ENCODE measurements at places on chromosomes 7 and 10.
A peak's percentile ranks its signal among the peaks of the same experiment; 100 is the strongest.

DNA sequence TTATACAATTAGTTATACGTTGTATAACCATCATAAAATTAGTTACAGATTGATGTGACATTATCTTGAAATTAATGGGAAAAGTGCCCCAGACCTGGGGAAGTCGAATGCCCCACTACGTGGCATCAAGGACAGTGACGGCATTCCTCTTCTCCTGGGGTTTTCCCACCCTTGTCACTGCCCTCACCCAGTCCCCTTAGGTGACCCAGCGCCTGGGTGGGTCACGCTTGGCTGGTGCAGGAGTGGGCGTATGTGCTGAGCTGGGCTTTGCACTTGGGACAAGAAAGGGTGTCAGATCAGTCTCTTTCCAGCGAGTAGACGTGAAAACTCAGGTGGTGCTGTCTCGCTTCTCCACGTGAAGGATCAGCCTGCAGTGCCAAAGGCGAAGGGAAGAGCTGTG is 7.6 kb downstream of the FOXK1 start:
- DNase-seq, result no peak

- DNase-seq, result no peak
Measured at GRCh38 chr10:121102706-121103105, 251.5 kb downstream of the WDR11 start.

- no peak for DNase-seq
Measured at GRCh38 chr7:34107276-34107675, 201.9 kb downstream of the BMPER start.

- DNase-seq, result no peak
Measured at GRCh38 chr10:12995425-12995861, 6.1 kb downstream of the CCDC3 start.

DNA sequence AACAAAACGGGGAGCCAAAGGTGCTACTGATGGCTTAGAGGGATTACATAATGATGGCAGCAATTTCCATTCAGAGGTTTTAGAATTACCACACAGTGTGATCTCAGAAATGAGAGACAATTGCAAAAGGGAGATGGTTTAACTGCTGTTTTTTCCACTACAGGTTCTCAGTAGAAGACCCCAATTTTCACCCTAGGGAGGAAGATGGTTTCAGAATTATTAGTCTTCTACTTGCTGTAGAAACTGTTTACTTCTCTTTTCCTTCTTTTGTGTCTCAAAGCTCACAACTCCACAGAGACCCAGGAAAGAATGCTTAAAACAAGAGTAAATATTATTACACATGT is 226.5 kb downstream of the INHBA start:
- no peak for DNase-seq

- no peak for DNase-seq
Measured at GRCh38 chr7:42445691-42446090, 208.7 kb upstream of the GLI3 start.

DNA sequence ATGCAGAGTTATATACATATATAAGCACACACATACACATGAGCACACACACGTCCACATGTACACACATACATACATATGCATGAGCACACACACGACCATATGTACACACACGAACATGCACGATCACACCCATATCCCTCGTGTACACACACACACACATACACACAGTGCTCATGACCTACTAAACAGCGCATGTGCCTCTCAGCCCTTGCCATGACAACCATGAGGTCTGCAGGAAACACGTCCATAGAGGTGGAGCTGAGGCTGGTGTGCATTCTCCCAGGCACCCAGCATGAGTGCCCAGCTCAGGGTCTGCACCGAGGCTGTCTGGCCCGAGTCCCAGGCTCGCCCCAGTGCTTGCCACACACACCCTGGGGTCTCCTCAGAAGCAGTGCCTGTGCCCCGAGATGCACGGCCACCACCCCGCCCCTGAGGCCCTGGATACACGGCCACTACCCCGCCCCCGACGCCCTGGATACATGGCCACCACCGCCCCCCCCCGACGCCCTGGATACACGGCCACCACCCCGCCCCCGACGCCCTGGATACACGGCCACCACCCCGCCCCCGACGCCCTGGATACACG is 529.6 kb downstream of the DNAJB6 start:
- DNase-seq, result no peak

- DNase-seq, result no peak
Measured at GRCh38 chr7:88310956-88311674, 4.4 kb upstream of the STEAP4 start.

GRCh38 chr10:104340111-104340526 is 1.9 kb upstream of the ITPRIP start:
- DNase-seq, result no peak

- DNase-seq, result no peak
Measured at GRCh38 chr10:127873901-127874470, 18.8 kb downstream of the CLRN3 start.

DNA sequence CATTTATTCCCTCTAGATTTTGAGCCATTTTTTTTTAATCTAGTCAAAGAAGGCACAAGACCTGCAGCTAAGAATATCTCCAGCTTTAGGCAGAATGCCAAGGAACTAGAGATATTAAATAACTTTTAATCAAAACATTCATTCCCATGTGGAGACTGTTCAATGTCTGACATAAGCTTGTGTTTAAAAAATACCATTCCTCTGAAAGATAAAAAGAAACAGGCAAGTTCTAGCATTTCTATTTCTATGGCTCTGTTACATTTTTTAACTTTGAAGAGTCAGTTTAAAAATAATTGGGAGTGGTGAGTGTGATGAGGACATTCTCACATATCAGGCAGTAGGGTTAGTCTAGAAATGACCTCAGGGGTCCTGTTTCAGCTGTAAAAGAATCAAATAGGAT is 48.0 kb downstream of the RHOBTB1 start:
- DNase-seq, result no peak

- no peak for DNase-seq
Measured at GRCh38 chr7:78434281-78434680, 635.7 kb downstream of the PHTF2 start.

- DNase-seq, result no peak
Measured at GRCh38 chr7:35905555-35905954, 104.7 kb downstream of the SEPTIN7 start.

DNA sequence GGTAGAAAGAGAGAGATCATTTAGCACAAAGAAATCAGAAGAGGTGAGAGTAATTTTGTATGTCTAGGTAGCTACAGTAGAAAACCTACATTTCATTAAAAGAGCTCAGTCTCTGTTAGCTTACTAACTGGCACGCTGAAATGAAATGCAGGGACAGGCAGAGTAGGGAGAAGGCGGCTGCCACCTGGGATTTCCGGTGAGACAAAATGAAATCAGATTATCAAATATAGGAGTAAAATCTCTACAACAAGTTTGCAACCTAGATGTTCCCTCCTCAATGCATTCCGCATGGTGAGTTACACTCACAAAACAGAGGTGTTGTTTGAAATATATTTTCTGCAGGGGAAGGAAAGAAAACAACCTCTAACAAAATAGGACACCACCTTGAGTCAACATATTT is 55.9 kb downstream of the VOPP1 start:
- DNase-seq, result no peak

GRCh38 chr10:119087271-119087882 is 6.8 kb upstream of the EIF3A start:
- no peak for DNase-seq

GRCh38 chr10:110208614-110209453 is 1.4 kb downstream of the MXI1 start:
- DNase-seq, result peak; percentile 37

DNA sequence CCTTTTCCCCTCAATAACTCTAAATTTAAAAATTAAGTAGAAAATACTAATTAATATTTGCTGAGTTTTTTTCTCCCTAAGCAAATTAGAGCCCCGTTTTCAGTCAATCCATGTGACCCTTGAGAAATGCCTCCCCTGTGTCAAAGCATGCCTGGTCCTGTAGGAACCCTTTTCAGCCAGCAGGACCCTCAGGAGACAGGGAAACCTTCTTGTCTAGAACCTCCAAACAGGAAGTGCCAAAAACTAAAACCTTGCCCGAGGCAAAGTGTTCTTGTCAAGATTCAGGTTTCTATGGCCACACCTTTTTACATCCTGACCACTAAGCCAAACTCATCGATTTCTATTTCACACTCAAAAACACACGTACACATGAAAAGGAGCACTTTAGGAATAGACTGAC is 60.1 kb upstream of the NFE2L3 start:
- DNase-seq, result no peak

DNA sequence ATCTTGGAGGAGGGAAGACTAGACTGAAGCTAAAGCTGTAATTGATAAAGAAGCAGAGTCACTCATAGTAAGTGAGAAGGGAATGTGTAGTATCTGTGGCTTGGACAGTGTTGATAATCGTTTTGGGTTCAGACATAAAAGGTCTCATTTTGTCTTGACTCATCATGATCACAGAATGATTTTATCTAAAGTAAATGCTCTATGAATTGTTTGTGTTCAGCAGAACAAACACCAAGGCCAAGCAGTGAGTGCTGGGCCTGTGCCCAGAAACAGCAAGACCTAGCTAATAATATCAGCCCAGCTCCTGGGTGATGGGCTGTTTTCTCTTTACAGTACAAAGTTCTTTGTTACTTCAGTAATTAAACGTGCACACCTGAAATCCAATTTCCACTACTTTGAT is 26.7 kb upstream of the CD36 start:
- DNase-seq, result no peak

DNA sequence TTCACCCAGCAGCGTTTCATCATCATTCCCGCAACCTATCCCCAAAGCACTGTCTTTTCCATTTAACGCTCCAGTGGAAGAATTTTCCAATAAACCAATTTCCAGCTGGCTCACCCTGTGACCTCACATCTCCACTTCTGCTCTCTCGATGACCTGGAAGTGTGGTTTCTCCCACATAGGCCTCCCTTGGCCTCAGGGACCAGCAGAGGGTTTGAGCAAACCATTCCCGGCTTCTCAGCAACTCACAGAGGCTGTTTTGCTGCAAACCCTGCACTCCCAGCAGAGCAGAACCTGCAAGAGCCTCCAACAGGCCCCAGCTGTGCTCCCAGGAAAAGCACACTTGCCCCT is 523.0 kb upstream of the FOXK1 start:
- no peak for DNase-seq

DNA sequence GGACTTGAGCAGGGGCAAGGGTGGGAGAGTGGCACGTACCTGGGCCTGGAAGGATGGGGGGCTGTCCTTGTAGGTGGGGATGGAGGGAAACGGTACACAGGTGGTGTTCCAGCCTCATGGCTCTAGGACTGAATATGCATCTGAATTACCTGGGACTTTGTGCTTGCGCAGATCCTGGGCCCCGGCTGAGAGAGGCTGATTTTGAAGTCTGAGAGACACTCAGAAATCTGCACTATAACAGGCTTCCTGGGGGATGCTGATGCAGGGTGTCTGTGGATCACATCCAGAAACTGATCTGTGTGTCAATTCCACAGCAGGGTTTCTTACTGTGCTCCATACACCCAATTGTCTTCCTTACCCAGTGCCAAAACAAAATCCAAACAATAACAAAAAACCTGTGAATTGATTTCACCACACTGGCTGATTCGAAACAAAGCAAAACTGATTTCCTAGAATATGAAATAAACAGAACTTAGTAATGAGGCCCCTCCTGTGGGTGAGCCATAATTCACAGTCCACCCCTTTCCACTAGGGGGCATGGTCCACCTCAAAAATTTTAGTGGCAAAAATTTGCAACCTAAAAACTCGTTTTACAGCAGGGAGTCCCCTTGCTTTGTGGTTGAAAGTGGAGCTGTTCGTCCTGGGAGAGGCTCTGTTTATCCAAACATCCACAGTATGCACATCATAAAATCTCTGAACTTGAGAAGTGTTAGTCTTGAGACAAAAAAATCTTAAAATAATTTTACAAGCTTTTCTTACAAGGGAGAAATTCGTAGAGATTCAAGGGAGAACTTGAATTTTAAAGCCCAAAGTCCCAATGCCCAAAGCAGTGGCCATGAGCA is 32.0 kb upstream of the PLEKHA1 start:
- peak; percentile 38 for DNase-seq

DNA sequence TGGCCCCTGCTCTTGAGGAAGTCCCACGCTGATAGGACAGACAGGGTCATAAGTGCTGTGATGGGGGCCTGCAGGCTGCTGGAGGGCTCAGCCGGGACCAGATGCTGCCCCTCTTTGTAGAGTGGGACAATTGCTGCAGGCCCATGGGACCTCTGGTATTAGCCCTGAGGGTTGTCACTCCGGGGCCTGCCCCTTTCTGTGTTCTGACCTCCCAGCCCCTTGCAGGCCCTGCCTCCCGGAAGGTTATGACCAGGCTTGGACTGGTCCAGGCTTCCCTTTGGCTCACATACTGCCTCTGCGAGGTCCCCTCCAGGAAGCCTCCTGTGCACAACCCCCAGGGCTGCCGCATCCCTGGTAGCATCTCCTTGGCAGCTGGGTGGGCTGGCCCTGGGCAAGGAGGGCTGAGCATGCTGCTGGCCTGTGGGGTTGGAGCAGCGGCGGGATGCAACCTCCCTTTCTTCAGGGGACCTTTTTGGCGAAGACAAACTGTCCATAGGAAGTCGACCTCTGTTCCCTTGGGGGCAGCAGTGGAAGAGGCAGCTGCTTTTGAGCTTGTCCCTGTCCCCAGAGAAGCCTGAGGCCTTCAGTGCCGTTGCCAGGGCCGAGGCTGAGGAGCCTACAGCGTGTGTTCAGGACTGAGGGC is 8.8 kb downstream of the LIMK1 start:
- DNase-seq, result no peak

DNA sequence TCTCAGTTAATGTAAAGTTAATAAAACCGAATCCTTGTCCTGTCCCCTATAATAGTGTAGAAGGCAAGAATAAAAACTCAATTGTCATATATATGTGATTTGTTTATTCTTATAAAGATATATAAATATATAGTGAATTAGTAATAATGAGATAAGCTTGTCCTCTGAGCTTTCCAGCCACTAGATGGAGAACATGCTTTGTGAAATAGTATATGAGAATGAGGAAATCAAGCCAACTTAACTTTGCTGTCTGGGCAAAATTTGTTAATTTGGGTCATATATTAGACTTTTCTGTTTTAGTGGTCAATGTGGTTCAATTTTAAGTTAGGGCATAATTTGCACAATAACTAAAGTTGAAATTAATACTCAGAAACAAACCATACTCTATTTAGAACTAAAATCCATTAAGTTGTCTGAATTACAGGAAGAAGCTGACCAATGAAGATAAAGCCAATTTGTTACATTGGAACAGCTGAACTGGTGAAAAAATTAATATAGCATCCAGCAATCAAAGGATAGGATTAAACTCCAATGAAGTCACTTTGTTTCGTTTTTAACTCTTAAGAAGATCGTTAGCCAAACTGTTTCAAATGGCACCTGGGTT is 595.0 kb downstream of the ARL4A start:
- no peak for DNase-seq

GRCh38 chr7:55140941-55141278 is 122.1 kb downstream of the EGFR start:
- DNase-seq, result no peak

- DNase-seq, result no peak
Measured at GRCh38 chr7:153523320-153524015, 528.7 kb upstream of the DPP6 start.

Data from activated CD4-positive, CD25-positive, alpha-beta regulatory T cell treated with anti-CD3 and anti-CD28 coated beads, Interleukin-2, amount 50 U/mL, for 72 hours (primary cell).